ENCODE measurements at places on chromosomes 11 and 22. TPM values are rescaled to one million over a fixed set of nuclear protein-coding genes. Genes with fewer than 3 reads are reported as not detected.

DNA sequence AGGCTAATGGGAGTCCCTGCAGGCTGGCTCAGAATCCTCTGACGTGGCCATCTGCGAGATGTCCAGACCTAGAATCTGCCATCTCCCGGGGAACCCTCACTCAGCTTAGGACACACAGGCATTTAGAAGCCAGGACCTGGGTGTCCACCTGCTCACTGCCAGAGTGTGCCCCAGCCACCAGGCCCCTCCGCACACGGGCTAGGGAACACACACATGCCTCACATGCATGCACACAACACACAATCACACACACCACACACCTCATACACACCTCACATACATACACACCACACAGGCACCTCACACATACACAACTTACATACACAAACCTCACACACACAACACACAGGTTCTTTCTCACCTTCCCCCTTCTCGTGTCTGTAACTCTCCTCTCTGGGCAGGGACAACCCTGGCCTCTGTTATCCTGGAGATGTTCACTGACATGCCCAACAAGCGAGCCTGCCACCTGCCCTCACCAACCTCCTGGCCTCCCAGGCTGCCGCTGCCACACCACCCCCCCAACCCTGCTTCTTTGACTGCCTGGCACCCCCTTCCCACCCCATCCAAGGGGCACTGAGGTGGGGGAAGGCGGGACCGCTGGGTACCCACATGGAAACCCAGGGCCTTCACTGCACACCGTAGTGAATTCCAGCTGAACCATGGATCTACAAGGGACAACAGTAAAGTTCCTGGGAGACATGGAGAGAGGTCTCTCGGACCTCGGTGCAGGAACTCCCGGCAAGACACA is 38.1 kb downstream of the GNB1L start:
- peak; percentile 5 for DNase-seq
- no peaks in the 10 kb centered on the region for H3K27me3 ChIP-seq
- no peaks in the 10 kb centered on the region for H3K36me3 ChIP-seq
- no peak overlapping the region for H3K27ac ChIP-seq

DNA sequence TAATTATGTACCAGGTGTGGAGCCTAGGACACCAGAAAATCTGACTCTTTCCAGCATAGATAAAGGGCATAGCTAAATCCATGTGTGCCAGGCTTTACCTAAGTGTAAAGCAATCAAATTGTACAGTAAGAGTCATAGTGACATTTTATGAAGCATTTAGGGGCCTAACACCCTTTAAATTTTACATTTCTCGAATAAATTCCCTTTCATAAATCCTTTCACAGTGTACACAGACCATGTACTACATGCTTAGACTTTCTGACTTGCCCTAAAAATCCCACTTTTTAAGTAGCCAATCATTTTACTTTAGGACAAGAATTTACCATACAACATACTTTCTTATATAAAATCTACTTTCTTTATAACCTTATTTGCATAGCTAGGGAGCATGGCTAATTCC is 727.6 kb upstream of the LUZP2 start:
- H3K4me1 ChIP-seq: no peaks in the 10 kb centered on the region
- no peaks in the 10 kb centered on the region for H3K36me3 ChIP-seq
- H3K4me3 ChIP-seq: no peak overlapping the region
- H3K27ac ChIP-seq: no peak overlapping the region

The SCGB2A2 gene
- not detected for total RNA-seq

The PKDREJ gene
- total RNA-seq: not detected

DNA sequence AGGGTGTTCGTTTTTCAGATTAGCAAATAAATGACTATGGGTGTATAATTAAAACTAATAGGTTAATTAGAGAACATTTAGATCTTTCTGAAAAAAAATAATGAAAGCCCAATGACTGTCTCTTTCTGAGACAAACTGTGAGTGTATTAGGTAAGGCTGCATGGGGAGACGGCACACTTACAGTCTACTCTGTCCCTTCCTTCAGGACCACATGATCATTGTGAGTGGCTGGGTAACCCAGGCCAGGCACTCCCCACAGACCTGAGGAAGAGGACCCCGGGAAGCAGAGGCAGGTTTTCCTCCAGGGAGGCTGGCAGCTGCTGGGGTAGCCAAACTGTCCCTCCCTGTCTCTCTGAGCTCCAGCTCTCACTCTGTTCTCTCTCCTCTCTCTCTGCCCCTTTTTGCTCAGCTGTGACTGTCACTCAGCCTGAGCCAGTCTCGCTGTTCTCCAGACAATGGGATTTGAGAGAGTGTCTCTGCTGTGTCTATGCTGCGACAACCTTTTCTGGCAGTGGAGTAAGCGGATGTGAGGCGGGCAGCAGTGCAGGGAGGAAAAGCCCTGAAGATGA is 83.1 kb upstream of the NCAM1 start:
- no peak for DNase-seq
- H3K27me3 ChIP-seq: peaks cover 4% of the 10 kb centered on the region

- no peaks in the 10 kb centered on the region for H3K36me3 ChIP-seq
- H3K4me3 ChIP-seq: no peak overlapping the region
- DNase-seq: no peak
- no peak overlapping the region for H3K27ac ChIP-seq
- peaks cover 2% of the 10 kb centered on the region for H3K4me1 ChIP-seq
These were observed 18.4 kb downstream of the ABCC8 start for GRCh38 chr11:17458268-17458667.

The MRGPRE gene
- total RNA-seq: not detected

DNA sequence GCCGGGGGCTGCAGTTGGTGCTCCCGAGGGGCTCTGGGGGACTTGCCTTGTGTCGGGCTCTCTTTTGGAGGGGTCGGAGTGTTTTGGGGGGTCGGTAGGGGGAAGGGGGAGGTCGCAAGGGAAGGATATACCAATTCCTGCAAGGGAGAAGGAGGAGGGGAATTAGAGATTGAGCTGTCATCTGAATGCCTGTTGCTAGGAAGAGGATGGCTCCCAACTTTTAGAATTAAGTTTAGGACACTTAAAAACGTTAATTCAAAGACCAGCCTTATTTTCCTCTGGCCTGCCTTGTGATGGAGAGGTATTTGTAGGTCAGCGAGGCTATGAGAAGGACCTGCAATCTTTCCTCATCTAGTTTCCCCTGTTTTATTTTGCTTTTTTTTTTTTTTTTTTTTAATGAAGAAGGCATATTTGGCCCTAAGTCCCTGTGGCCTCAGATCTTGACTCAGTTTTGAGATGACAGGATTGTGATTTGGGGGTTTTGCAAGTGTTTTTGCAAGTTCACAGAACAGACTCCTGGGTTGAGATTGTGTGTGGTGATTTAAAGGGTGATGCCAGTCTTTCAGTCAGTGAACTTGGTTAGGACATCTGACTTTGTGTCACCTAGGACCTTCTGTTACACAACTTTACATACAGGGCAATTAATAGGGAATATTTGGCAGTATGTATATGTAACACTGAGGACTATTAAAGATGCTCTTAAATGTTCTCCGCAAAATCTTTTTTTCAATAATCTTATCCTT is 672 bp downstream of the TMEM135 start:
- peak overlapping the region; percentile 97 for H3K4me3 ChIP-seq
- H3K36me3 ChIP-seq: peaks cover 36% of the 10 kb centered on the region
- H3K4me1 ChIP-seq: peaks cover 49% of the 10 kb centered on the region
- peak overlapping the region; percentile 81 for H3K27ac ChIP-seq
- H3K27me3 ChIP-seq: peaks cover 10% of the 10 kb centered on the region
- DNase-seq: no peak

The UBQLN3 gene
- not detected for total RNA-seq
